ENCODE measurements at places on chromosomes 2 and 18.

DNA sequence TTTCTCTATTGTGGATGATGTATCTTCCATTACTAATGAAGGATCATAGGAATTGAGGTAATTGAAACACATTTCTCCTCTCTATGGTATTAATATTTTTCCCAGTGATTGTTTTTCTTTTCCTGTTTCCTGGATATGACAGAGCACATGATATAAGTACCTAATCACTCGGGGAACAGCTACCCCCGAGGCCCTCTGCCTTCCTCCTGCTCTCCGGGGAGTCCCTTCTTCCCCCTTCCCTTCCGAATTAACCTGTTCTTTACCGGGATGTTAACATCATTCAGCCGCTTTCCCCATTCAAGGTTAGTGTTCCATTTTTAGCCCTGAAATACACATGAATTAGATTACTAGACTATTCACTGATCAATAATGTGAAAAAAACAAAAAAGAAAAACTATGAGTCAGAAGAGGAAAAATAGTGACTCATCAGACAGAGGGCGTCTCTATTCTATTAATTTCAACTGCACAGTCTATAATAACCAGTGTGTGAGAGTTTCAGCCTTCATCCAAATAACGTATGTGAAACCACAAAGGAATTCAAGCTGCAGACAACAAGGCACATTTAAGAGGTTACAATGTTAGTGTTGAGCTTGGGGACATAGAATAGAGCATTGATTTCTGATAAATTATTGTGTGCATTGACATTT lies 450.8 kb downstream of the DLGAP1 start:
- no peak for DNase-seq

DNA sequence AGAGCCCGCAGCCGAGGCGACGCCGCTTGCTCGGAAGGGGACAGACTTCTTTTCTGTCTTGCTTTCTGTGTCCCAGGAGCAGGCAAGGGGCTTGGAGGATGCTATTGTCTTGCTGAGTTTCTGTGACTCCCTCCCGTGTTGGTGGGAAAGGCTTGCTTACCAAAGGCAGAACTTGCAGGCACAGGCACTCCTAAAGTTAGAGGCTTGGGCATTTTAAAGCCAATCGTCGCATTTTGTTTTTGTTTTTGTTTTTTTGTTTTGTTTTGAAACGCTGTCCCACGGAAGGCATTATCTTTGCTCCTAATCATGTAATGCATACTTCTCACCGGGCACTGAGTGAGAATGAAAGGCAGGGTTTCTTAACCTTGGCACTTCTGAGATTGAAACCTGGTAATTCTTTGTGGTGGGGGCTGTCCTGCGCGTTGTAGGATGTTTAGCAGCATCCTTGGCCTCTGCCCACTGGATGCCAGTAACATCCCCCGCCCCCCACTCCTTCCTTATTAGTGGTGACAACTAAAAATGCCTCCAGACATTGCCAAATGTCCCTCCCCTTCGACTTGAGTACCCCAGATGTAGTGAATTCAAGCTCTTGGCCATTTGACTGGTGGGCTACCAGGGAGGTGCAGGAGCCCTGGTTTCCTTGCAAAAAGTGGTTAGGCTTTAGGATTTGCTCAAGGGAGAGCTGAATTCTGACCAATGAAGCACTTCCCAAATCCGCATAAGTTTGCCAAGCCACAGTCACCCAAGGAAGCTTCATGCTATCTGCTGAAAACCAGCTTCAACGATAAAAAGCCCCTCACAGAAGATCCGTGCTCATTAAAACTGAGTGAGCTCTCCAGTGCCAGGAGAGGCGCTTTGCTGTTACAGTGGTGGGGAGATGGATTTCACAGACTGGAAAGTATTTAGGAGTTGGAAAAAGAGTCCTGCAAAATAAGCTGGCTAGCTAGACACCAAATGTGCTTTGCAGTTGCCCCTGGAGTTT lies 1.2 kb downstream of the ANTXR1 start:
- DNase-seq: no peak

DNA sequence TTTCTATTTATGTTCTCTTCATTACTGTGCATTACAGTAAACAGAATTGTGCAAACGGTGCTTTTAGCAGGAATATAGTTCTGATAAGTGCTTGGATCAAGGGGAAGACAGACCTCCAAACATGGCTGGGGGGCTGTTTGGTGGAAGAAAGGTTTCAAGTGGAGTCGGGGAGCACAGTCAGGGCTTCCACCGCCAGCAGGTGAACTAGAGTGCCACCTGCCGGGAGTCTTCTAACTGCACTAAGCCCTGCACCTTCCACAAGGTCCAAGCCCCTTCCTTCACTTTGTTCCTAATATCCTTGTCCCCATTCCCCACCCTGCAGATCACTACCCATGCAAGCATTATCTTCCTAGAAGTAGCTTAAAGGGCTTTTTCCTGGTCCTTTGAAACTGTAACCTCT lies 11.1 kb downstream of the ONECUT2 start:
- no peak for DNase-seq

DNA sequence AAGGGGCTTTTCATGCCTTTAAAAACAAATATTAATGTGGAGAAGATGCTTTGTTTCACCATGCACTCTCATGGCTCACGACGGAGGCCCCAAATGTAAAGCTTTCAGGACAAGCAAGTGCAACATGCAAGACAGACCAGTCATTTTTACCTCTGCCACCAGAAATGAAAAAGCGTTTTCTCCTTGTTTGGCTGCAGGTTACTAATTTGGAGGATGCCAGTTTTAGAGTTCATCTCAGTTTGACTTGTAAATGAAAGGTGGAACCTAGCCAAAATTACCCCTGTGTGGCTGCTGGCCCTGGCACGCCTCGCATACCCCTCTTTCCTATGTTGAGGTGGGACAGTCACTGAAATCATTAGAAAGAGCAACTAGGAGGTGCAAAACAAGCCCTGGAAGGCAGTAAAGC lies 138.6 kb downstream of the BCL2 start:
- DNase-seq: no peak

DNA sequence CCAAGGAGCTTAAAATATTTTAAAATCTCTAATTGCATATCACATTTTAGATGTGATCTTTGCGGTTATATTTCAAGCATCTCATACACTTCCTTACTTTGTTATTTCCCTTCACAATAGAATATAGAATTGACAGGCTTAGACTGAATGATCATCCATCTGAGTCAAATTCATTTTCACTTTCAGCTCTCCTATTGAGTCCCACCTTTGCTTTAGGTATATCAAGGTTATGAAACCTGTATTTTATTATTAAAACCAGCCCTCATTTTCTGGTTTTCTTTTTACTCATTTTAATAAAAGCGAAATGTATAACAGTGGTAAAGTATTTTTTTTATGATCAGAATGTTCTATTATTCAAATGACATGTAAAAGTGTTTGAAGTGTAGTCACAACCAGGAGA lies 162.9 kb upstream of the KYNU start:
- no peak for DNase-seq

DNA sequence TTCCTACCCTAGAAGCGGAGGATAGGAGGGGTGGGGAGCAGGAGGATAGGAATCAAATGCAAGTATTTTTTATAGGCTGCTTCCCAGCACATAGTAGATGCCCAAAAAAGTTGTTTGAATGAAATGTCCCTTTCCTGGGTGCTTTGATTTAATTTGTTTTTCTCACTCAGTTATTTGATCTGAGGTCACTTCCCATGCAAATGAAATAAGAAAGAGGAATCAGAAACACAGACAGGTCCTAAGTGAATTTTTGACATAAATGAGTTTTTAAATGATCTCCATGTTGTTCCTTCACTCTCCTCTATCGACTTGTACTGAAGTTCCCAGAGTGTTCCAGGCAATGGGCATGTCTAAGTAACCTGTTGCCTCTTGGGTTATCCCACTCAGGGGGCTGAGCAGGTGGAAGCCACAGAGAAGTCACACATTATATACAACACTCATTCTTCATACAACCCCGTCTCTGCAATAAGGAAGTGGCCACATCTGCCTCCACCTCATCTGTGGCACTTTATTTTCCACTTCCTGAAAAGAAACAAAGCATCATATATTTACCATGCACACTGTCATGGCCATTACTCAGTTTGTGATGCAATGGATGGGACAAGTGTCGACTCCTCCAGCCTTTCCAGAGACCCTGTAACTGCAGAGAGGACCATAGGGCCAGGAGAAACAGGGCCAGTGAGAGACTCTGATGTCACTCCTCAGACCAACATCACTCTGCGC lies 81.9 kb upstream of the ZNF397 start:
- DNase-seq: peak; percentile 89

- no peak for DNase-seq
Observed at GRCh38 chr18:3983351-3983969, 471.6 kb downstream of the DLGAP1 start.

DNA sequence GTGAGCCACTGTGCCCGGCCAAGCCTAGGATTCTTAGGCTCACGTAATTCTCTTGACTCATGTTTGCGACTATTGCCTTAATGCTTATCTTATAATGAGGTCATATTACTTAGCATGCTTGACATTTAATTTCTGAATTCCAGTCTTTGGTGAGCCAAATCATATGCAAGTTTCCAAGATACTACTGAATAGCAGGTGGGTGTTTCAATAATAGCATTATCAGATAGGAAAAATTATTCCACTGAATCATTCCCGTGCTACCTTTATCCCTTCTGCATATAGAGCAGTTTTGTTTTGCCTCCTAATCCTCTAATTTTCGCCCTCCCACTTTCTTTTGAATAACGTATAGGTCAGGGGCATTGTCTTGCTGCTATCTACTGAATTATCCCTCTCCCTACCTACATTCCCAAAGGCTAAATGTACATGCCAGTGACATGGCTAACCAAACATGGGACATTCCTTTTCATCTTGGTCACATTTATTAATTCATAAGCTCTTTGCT lies 4.9 kb downstream of the DAW1 start:
- DNase-seq: no peak

GRCh38 chr2:117523711-117524238 lies 290.7 kb upstream of the DDX18 start:
- DNase-seq: no peak

DNA sequence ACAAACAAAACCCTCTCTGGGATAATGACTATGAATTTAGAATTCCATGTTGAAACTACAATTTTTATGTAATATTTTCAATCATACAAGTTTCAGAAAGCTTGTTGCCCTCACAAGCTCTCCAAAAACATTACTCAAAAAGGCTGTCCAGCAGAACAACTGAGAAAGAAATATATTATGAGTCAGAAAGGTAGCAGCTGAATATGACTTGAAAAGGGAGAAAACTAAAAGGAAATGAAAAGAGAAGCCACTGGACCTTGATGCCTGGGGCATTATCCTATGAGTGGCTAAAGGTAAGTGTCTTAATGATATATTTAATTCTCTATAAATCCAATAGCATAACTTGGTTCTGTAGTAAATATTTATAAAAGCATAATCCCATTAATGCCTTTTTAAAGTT lies 61.8 kb downstream of the NXPH2 start:
- DNase-seq: no peak

DNA sequence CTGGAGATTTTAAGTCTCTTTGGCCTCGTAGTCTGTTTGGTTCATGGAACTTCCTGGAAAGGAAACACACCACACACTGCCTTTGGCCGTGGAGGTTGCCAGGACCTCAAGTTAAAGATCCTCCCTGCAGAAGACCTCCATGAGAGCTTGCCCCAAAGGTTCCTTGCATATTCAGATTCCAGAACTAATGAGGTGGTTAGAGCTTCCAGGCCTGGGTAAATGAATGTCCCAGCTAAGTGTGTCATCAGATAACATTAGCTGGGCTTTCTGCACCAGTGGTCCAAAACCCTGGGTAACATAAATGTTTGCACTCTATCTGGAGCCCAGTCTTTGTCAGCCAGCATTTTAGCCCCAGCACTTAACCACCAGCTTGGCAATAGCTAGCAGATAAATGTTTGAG lies 122.1 kb upstream of the EML6 start:
- no peak for DNase-seq

- DNase-seq: no peak
Observed at GRCh38 chr18:48226401-48226800, 182.8 kb downstream of the ZBTB7C start.

DNA sequence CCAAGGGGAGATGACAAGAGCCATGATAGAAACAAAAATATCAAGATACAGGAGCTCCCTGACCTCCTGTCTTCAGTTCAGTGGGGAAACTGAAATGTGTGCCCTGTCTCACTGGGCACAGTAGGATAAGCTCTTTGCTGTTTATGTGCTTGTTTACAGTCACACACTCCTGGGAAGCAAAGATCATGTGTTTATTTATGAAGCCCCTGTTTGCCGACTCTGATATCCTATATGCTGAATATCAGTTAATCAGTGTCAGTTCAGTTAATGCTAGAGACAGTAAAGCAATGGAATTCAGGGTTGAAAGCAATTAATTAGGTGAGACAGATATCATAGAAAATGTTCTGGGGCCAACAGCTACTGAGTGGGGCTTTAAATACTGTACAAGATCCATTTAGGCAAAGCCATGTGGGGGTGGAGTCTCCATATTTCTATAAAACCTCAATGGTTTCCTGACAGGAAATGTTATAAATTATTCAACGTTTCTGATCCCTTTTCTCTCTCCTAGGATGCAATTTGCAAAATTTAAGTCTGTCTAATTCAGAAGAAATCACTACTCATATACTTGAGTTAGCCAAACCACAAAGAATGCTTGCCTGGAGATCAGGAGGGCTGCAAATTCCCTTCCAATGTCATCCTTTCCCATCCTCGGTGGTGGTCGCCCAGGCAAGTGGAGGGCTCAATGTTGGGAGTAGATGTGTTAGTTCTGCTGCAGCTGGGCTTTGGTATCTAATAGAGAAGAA lies 551.3 kb downstream of the CMPK2 start:
- DNase-seq: no peak

DNA sequence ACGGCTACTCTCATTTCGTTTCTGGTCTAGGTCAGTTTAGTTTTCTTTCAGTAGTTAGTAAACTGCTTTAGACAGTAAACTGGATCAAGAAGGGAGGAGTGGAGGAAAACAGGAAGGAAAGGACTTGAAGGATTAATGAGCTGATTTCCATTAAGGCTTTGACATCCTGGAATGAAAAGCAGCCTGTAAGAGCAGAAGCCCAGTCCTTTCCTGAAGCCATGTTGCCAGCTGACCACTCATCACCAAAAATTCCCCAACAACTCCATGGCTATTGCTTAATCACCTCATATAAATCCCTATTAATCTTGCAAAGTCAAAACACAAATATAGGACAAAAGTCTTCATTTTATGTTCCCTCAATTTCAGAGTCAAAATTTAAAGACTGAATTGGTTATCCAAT lies 113.7 kb upstream of the ZFP36L2 start:
- DNase-seq: no peak

GRCh38 chr2:16911746-16912145 lies 246.1 kb upstream of the CYRIA start:
- no peak for DNase-seq

- DNase-seq: no peak
Observed at GRCh38 chr2:34447097-34447496, 848.0 kb upstream of the FAM98A start.

DNA sequence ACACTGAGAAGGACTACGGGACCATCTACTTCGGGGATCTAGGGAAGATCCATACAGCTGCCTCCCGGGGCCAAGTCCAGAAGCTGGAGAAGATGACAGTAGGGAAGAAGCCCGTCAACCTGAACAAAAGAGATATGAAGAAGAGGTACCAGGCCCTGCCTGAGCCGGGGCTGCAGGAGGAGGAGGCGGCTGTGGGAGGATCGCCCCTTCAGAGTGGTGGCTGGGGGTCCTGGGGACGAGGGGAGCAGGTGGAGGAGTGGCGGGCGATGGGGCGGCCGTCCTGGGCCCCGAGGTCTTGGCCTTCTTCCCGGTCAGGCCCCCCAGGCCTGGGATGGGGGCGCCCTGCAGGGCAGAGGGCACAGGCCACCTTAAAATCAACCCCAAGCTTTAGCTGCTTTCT lies 524 bp downstream of the ANKRD30B start:
- no peak for DNase-seq

- no peak for DNase-seq
Observed at GRCh38 chr2:71898375-71898774, 249.3 kb downstream of the CYP26B1 start.

All from HL-60 (cell line).